Liver (tissue), 10 donors: ENCODE measurements at places on chromosomes 11 and 22. TPM values are rescaled to one million over a fixed set of nuclear protein-coding genes. Genes with fewer than 3 reads are reported as not detected.

Gene SBF2
- 16.7 TPM for total RNA-seq

Gene APOC3
- total RNA-seq, result 5,828 TPM

Gene CDC42EP2
- total RNA-seq, result 1.9 TPM

Gene LARGE2
- total RNA-seq, result 1.3 TPM

DNA sequence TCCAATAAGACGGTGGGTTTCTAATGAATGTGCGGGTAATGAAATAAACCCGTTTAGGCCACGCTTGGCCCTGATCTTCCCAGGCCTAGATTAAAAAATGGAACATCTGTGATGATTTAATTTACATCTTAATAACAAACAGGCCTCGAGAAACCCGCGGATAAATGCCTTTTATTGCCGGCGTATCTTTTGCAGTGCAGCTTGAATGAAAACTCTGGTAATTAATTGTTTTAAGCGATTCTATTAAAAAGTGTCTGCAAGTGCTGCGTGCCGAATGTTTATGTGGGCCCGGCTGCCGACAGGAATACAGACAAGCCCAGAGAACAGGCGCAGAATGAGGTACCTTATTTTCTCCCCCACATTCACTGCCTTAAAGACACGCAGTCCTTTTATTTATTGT lies 420.7 kb downstream of the MN1 start:
- no peaks in the 10 kb centered on the region for H3K27me3 ChIP-seq
- H3K4me3 ChIP-seq, result no peak overlapping the region
- no peak overlapping the region for H3K27ac ChIP-seq
- no peak for DNase-seq

- no peaks in the 10 kb centered on the region for H3K4me1 ChIP-seq
- no peaks in the 10 kb centered on the region for H3K27me3 ChIP-seq
- H3K4me3 ChIP-seq, result no peak overlapping the region
- no peak overlapping the region for H3K27ac ChIP-seq
- no peaks in the 10 kb centered on the region for H3K36me3 ChIP-seq
- DNase-seq, result no peak
Observed at GRCh38 chr11:101346591-101346990, 217.0 kb upstream of the PGR start.

DNA sequence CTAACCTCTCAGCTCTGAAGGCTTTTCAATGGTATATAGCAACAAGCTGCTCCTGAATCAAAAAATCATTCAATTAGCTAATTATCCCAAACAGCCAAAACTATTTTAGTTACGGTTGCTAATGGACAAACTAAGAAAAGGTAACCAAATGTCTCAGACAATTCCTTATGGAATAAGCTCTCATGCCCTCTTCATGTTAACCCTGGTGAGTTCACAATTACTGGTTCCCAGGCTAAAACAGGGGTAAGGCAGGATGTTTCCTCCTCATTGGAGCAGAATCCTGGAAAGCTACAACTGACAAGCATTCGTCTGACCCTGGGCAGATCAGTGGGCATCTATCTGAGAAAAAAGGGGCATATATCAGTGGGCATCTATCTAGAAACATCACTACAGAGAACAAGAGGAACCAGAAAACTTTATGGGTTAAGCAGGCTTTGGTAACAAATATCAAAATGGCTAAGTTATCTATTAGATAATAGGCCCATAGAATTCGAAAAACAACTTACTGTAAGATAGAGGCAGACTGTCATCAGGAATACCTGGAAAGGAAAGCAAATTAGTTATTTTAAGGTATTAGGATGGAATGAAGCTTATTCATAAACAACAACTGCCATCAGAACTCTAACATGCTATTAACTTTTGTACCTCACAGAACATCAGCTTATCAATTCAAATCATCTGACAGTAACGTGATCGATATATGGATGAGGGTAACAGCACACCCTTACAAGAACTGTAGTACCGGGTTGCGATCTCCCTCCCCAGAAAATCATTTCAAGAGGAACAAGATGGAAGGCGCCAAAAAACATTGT lies 14.8 kb upstream of the WDR74 start:
- DNase-seq, result no peak
- no peaks in the 10 kb centered on the region for H3K27me3 ChIP-seq
- peak overlapping the region; percentile 86 for H3K4me3 ChIP-seq
- H3K36me3 ChIP-seq, result peaks cover 23% of the 10 kb centered on the region
- H3K27ac ChIP-seq, result no peak overlapping the region

GRCh38 chr11:118491041-118491440 lies 36.2 kb upstream of the TTC36 start:
- DNase-seq, result no peak
- no peaks in the 10 kb centered on the region for H3K4me1 ChIP-seq
- no peak overlapping the region for H3K4me3 ChIP-seq
- H3K36me3 ChIP-seq, result peaks cover 57% of the 10 kb centered on the region

DNA sequence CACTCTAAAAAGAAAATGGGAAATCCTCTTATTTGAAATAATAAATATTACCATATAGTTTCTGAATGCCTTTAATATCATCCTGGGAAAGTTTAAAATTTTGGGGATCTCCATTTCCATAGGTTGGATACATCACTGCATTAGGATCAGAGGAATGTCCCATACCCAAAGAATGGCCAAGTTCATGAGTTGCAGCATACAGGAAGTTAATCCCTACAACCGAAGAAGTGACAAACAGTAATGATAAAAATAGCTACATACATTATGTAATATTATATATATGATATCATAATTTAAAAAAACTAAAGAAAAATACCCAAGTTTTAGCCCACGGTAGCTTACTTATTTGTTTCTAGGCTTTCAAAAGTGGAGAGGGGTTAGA lies 7.4 kb downstream of the MMP7 start:
- H3K27ac ChIP-seq, result no peak overlapping the region
- no peak for DNase-seq
- H3K36me3 ChIP-seq, result no peaks in the 10 kb centered on the region
- H3K27me3 ChIP-seq, result no peaks in the 10 kb centered on the region
- H3K4me3 ChIP-seq, result no peak overlapping the region

- DNase-seq, result no peak
- no peak overlapping the region for H3K4me3 ChIP-seq
- H3K27ac ChIP-seq, result no peak overlapping the region
- peaks cover 2% of the 10 kb centered on the region for H3K27me3 ChIP-seq
- no peaks in the 10 kb centered on the region for H3K36me3 ChIP-seq
- H3K4me1 ChIP-seq, result no peaks in the 10 kb centered on the region
Observed at GRCh38 chr11:125694951-125695350, 14.3 kb upstream of the ACRV1 start.

DNA sequence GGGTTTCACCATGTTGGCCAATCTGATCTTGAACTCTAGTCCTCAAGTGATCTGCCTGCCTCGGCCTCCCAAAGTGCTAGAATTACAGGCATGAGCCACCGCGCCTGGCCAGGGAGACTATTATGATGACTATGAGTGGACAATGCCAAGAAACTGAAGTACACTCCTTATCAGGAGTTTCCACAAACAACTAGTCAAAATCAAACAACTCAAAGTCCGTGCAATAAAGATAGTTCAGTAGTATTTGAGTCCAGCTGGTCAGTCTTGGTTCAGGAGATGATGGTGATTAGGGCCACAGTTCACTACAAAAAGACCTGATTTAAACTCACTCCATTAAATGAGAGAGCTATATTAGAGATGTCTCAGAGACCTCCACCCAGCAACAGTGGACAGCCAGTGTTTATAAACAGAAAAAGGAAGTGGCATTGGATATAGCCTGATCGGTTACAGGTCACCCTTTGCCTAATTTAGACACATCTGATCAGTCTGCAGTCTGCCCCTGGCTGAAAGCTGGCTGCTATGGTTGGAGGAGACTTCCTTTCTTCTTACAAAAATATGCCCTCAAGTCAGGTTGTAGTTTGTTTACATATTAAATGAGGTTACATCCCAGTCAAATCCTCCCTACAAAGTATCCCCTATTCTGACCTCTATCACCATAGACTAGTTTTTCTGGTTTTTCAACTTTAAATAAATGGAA lies 17.0 kb downstream of the CD3E start:
- H3K4me1 ChIP-seq, result peaks cover 2% of the 10 kb centered on the region
- no peaks in the 10 kb centered on the region for H3K36me3 ChIP-seq
- no peak overlapping the region for H3K4me3 ChIP-seq
- H3K27me3 ChIP-seq, result no peaks in the 10 kb centered on the region
- no peak for DNase-seq

GRCh38 chr11:1729692-1730011 lies 20.7 kb downstream of the IFITM10 start:
- DNase-seq, result no peak
- peaks cover 3% of the 10 kb centered on the region for H3K4me1 ChIP-seq
- peaks cover 3% of the 10 kb centered on the region for H3K27me3 ChIP-seq
- H3K27ac ChIP-seq, result no peak overlapping the region
- H3K4me3 ChIP-seq, result no peak overlapping the region
- no peaks in the 10 kb centered on the region for H3K36me3 ChIP-seq

DNA sequence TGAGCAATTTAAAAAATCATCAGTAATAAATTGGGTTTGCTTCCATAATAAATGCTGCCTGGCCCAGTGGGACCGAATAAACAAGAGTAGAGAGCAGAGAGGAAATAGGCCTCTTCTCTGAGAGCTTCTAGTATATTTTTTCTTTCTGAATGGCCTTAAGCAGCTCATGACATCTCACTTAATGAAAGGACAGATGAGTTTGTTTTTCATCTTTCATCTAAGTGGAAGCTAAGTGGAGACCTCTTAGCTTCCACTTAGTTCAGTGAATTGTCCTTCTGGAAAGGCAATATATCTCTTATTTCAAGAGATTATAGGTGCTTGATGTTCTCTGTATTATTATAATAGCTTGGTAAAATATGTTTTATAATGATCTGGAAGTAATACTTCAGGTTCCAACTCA lies 245.9 kb upstream of the ANO3 start:
- no peaks in the 10 kb centered on the region for H3K4me1 ChIP-seq
- no peak overlapping the region for H3K27ac ChIP-seq
- no peak for DNase-seq
- no peaks in the 10 kb centered on the region for H3K36me3 ChIP-seq
- no peaks in the 10 kb centered on the region for H3K27me3 ChIP-seq
- H3K4me3 ChIP-seq, result no peak overlapping the region

- no peak for DNase-seq
- H3K4me3 ChIP-seq, result peak overlapping the region; percentile 44
- H3K27me3 ChIP-seq, result no peaks in the 10 kb centered on the region
- peaks cover 24% of the 10 kb centered on the region for H3K4me1 ChIP-seq
- H3K27ac ChIP-seq, result peak overlapping the region; percentile 52
Observed at GRCh38 chr11:20355221-20356219, 8.0 kb upstream of the HTATIP2 start.

GRCh38 chr11:64854157-64854533 lies 9.7 kb upstream of the CDC42BPG start:
- H3K4me1 ChIP-seq, result peaks cover 30% of the 10 kb centered on the region
- H3K36me3 ChIP-seq, result no peaks in the 10 kb centered on the region
- DNase-seq, result no peak
- H3K4me3 ChIP-seq, result no peak overlapping the region

- no peaks in the 10 kb centered on the region for H3K36me3 ChIP-seq
- H3K27me3 ChIP-seq, result no peaks in the 10 kb centered on the region
- H3K27ac ChIP-seq, result no peak overlapping the region
- no peak for DNase-seq
- no peak overlapping the region for H3K4me3 ChIP-seq
- H3K4me1 ChIP-seq, result no peaks in the 10 kb centered on the region
Observed at GRCh38 chr11:63001456-63001855, 14.2 kb downstream of the SLC22A8 start.

GRCh38 chr11:47593492-47593933 lies 698 bp downstream of the C1QTNF4 start:
- H3K36me3 ChIP-seq, result no peaks in the 10 kb centered on the region
- H3K4me3 ChIP-seq, result no peak overlapping the region
- H3K27ac ChIP-seq, result no peak overlapping the region
- peaks cover 3% of the 10 kb centered on the region for H3K27me3 ChIP-seq
- no peak for DNase-seq

GRCh38 chr11:108694846-108695245 lies 30.0 kb downstream of the DDX10 start:
- H3K4me1 ChIP-seq, result no peaks in the 10 kb centered on the region
- H3K36me3 ChIP-seq, result peaks cover 7% of the 10 kb centered on the region
- no peaks in the 10 kb centered on the region for H3K27me3 ChIP-seq
- no peak overlapping the region for H3K27ac ChIP-seq
- no peak for DNase-seq
- no peak overlapping the region for H3K4me3 ChIP-seq

GRCh38 chr11:19422276-19422675 lies 181.5 kb upstream of the E2F8 start:
- H3K27ac ChIP-seq, result no peak overlapping the region
- peaks cover 12% of the 10 kb centered on the region for H3K4me1 ChIP-seq
- no peaks in the 10 kb centered on the region for H3K36me3 ChIP-seq
- H3K4me3 ChIP-seq, result no peak overlapping the region
- DNase-seq, result no peak
